ENCODE measurements at places on chromosomes 6 and 20. TPM values are rescaled to one million over a fixed set of nuclear protein-coding genes. Genes with fewer than 3 reads are reported as not detected.

Gene CCM2L
- total RNA-seq, result 27.3 TPM

Gene MLN
- total RNA-seq, result not detected

Gene SIRPD
- not detected for total RNA-seq

Gene MAFB
- total RNA-seq, result 3.4 TPM

Gene SNAI1
- total RNA-seq, result 1.4 TPM

Gene FAM83B
- total RNA-seq, result not detected

Gene PET117
- 9.6 TPM for total RNA-seq

Gene AP5S1
- 19.1 TPM for total RNA-seq

Gene DPPA5
- total RNA-seq, result not detected

Gene GPR63
- total RNA-seq, result 0.13 TPM

Gene FAM209B
- not detected for total RNA-seq

Gene CLPSL2
- not detected for total RNA-seq

Gene STMND1
- not detected for total RNA-seq

Gene PTPRK
- 44.7 TPM for total RNA-seq

Gene LST1
- total RNA-seq, result 0.32 TPM

Gene TSPO2
- total RNA-seq, result not detected

Gene ESR1
- not detected for total RNA-seq

Gene CFAP206
- not detected for total RNA-seq

Gene FAM162B
- 0.16 TPM for total RNA-seq

Gene SLC22A1
- not detected for total RNA-seq

Gene CFB
- total RNA-seq, result 0.97 TPM

Gene C6orf118
- total RNA-seq, result not detected

Gene PROCR
- total RNA-seq, result 90.3 TPM

Gene PRR18
- not detected for total RNA-seq
